ENCODE measurements at places on chromosomes 6 and 20.

DNA sequence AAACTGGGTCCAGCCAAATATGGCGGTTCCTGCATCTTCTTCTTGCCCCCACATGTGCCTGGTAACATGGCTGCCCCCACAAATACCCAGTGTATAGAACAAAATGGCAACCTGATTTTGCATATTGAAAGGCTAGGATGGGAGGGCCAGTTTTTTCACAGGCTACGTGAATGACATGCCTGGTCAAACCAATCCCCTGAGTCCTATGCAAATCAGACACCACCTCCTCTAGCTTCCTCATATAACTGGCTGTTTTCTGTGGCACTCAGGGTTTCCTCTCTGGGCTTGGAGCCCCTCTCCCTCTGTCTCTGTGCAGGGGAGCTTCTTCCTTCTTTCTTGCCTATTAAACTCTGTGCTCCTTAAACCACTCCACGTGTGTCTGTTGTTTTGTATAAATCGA, 372.1 kb downstream of the KIF16B start:
- no peak for DNase-seq

- no peak for DNase-seq
Measured at GRCh38 chr6:128504003-128504654, 16.3 kb downstream of the PTPRK start.

DNA sequence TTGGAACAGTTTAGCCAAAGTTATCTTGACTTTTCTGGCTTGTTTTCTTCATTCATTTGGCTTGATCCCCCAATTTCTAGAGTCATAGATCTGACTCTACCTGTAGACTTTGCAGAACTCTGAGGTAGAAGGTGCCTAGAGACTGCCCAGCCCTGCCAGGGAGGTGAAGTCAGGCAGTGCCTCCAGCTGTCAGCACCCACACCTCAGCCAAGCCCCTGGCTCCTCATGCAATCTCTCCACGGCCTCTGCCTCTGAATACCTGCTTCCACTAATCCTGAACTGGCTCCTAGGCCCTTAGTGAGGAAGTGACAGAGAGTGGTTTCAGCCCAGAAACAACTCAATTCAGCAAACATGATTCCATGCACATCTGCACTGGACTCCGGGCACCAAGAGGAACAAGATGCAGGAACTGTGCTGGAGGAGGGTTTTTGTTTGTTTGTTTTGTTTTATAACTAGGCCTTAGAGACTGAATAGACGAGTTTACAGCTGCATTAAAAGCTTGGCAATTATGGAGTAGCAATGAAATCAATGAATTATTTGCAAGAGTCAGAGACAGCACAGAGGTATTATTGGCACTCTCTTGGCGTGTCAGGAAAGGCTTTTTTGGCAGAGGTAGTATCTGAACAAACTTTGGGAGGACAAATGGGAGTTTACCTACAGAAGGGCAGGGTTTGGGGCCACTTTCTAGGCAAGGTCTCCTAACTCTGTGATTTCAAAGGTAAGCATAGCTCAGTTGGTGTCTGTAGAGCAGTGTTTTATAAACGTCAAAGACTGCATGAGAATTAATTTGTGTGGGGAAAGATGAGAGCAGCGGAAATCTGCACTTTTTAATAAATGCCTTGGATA, 25.2 kb downstream of the TGM3 start:
- DNase-seq = no peak

- no peak for DNase-seq
Measured at GRCh38 chr6:144583614-144583954, 298.4 kb downstream of the UTRN start.

DNA sequence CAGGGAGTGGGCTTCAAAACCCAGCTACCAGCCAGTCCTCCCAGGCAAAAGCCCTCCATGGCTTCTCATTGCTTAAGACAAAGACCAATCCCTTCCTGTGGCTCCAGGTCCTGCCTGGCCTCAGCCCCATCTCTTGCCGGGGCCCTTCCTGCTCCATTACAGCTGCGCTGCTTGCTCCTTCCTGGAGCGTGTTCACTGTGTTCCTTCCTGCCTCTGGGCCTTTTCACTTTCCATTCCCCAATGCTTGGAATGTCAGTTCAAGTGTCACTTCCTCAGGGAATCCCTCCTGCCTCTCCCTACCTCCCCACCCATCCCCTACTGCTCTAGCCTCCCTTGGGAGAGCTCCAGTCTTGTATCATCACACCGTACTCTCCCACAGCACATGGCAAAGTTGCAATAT, 11.1 kb upstream of the ITPR3 start:
- DNase-seq = no peak

DNA sequence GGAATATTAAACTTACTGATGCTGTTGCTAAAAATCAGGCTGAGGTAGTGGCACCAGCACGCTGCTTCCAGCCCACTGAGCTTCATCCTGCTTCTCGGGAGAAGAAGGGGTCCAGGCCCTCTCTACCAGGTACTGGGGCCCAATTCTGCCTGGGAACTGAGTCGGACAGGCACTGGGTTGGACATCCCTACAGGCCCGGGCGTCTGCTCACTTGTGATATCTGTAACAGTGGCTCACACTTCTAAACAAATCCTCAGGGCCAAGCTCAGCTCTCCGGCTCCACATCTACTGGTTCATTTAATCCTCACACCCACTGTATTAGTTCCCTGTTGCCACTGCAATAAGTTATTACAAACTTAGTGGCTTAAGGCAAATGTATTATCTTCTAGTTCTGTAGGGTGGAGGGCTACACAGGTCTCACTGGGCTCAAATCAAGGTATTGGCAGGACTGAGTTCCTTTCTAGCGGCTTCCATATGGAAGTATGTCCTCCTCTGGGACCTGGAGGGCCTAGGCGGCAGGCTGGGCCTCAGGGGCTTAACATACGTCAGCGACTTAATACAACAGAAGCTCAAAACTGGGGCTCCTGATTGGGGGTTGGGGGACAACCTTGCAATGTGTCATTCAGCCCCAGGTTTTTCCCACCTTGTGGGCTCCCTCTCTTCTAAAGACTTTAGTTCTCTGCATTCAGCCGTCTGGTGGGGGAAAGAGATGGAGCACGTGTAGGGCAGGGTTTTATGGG, 1.6 kb upstream of the KCNK15 start:
- DNase-seq = no peak

DNA sequence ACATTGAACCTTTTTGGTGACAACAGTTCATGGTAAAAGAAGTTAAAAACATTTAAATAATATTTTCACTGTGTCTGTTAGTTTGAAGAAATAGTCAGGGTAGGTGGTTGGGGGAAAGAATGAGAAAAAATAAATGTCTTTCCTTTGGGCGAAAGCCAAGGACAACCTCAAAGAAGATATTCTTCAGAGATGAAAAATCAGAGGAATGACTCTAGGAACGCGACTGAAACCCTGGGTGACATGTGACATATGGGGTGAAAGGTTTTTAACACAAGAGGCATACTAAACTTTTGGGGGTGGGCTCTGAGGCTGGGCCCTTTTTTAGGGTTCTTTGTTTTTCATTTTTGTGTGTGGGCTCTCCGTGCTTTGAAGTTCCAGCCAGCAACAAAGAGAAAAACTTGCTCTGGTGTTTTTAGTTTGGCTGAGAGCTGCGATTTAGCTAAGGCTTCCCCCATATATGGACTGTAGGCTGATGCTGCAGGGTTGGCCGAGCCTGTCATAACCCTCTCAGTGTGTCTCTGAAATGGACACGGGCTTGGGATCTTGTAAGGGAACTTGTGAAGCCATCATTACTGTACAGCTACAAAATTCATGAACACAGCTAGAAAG, 610.1 kb upstream of the ARID1B start:
- no peak for DNase-seq

Data from amniotic epithelial cell (primary cell).